ENCODE measurements at places on chromosomes 5 and 9. TPM values are rescaled to one million over a fixed set of nuclear protein-coding genes. Genes with fewer than 3 reads are reported as not detected.

DNA sequence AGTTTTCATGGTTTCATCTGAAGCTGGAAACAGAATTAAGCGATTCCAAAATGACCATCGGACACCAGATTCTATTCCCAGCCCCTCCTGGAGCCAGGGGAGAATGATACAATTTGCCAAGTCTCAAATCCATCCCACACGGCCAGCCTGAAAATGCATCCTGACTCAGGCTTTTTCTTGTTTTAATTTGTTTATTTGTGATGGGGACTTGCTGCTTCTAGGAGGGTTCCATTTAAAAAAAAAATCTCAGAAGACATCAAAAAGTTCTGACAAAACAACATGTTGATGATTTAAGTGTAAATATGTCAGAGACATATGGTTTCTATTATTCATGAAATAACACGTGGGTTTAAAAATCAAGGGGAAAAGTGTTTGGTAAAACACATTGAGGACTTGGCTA lies 173.2 kb downstream of the GAS1 start:
- no peak for DNase-seq

MSMP gene
- not detected for total RNA-seq

DNA sequence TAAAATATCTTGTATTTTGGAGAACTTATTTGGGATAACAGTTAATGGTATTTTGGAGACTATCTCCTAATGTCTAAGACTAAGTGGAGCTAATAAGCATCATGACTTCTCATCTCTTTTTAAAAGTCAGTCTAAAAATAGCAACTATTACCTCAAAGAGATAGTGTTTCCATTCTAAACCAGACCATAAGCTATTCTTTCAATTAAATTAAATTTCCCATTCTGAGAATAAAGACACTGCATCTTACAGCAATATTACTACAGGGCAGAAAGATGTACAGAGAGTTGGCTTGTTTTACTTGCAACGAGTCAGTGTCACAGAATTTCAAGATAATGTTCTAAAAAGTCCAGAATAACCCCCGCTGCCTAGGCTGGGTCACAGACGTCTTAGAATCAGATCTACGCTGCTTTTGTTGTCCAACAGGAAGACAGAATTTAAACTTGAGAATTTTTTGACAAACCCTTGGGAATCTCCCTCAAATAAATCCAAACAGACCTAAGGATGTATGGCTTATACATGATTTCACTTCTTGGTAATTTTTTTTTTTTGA lies 98.9 kb downstream of the USP20 start:
- no peak for DNase-seq

DNA sequence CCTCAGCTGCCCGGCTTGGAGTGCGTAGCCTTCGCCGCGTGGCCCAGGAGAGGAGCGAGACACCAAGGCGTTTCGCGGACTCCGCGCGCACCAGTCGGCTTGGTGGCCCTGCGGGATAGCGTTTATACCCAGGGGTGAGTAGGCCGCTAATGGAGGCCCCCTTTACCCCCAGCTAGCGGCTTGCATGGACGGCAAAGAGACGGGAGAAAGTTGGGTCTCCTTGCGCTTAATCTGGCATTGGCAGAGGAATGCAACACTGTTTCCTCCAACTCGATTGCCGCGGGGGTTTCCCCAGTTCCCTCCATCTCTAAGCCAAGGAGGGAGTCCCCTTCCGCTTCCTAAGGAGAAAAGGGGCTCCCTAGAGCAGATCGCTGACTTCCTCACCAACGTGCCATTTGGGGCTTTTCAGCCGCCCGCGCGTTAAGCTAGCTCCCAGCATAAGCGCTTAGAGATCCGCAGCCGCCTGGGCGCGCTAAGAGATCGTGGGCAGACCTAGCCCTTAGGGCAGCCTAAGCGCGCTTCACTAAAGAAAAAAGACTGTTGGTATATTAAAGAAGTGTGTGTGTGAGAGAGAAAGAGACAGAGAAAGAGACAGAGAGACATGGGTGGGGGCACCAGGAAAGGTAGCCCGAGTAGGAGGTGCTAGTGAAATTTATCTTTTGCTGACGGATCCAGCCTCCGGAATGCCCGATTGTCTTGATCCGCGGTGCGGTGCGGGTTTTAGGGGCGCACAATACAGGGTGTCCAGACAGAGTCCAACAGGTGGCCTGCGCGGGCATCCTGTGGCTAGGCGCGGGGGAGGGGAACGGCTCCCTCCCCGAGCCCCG lies 597.9 kb upstream of the SGCD start:
- peak; percentile 66 for DNase-seq

FBXL7 gene
- total RNA-seq, result 17.8 TPM

DBH gene
- not detected for total RNA-seq

C1QTNF2 gene
- total RNA-seq, result 1.5 TPM

- DNase-seq, result no peak
Observed at GRCh38 chr5:50576686-50577256, 89.7 kb upstream of the PARP8 start.

AGXT2 gene
- not detected for total RNA-seq

GRCh38 chr5:119743927-119744326 lies 114.6 kb downstream of the FAM170A start:
- no peak for DNase-seq

- no peak for DNase-seq
Observed at GRCh38 chr9:92468206-92468605, 14.1 kb downstream of the ASPN start.

- DNase-seq, result no peak
Observed at GRCh38 chr5:8471581-8471980, 602.6 kb downstream of the MTRR start.

C9orf43 gene
- total RNA-seq, result 0.24 TPM

- no peak for DNase-seq
Observed at GRCh38 chr5:139636207-139636792, 11.8 kb upstream of the CXXC5 start.

DNA sequence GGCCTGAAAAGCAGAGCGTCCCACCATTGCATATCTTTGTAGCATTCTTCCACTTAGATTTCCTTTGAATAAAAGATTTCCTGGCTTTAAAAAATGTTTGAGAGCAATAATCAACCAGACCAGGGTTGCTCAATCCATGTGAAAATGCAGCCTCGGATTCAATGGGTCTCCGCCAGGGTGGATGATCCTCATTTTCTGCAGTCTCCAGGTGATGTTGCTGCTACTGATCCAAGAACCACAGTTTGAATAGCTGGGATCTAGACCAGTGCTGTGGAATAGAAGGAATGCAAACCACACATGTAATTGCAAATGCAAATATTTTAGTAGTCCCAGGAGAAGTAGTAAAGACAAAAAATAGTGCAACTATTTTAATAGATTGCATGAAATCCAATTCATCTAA lies 317.6 kb downstream of the IRX1 start:
- no peak for DNase-seq

FAM13B gene
- 22.6 TPM for total RNA-seq

Measured in Right ventricle myocardium inferior (tissue), 1 donor.